ENCODE measurements at places on chromosomes 16 and 17. TPM values are rescaled to one million over a fixed set of nuclear protein-coding genes. Genes with fewer than 3 reads are reported as not detected.

HOXB6 gene
- 4.8 TPM for total RNA-seq

DNA sequence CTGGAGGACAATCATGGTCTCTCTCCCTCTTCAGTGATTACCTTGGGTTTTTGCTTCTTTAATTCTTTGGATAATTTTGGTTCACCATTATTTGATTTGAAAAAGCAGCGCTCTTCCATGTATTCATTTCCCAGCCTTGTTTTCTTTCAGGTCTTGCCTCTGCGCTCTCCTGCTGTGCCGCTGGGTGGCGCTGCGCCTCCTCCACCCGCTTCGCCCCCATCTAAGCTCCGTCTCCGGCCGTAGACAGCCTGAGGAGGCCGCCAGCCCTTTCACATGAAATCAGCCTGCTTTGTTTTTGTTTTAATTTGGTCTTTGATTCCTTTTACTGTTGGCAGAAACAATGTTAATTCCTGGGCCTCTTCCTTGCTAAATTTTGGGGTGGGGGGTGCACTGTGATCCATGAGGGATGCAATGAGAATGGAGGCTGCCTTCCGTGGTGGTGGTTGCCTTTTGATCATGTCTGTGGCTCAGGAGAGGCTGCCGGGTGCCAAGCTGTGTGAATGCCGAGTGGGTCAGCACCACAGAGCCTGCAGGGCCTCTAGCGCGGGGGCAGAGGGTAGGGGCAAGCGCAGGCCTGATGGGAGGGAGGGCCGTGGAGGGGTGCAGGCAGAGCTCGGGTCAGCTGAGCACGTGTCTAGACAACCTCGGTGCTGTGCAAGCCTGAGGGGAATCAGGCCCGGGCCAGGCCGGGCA is 64.1 kb downstream of the PLD6 start:
- no peak overlapping the region for H3K27ac ChIP-seq
- DNase-seq, result peak; percentile 47
- H3K27me3 ChIP-seq, result no peaks in the 10 kb centered on the region
- H3K4me3 ChIP-seq, result no peak overlapping the region
- H3K36me3 ChIP-seq, result no peaks in the 10 kb centered on the region

DNA sequence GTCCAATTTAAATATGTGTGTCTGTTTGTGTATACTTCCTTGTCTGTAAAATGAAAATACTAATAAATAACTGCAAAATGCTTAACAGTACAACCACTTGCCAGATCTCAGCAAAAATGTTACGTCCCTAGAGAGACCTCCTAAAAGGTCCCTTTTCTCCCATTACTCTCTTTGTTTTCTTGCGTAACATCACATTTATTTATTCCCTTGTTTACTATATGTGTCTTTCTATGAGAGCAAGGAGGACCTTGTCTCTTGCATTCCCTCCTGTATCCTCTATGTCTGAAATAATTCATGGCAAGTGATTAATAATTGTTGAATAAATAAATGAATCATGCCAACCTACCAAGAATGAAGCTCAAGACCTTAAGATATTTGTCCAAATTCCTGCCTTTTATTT is 1.9 kb downstream of the ACSM3 start:
- H3K27me3 ChIP-seq, result no peaks in the 10 kb centered on the region
- no peak overlapping the region for H3K4me3 ChIP-seq
- H3K36me3 ChIP-seq, result no peaks in the 10 kb centered on the region
- DNase-seq, result no peak
- H3K27ac ChIP-seq, result no peak overlapping the region
- peaks cover 13% of the 10 kb centered on the region for H3K4me1 ChIP-seq

GRCh38 chr16:78096386-78096785 is 3.1 kb upstream of the WWOX start:
- peaks cover 6% of the 10 kb centered on the region for H3K4me1 ChIP-seq
- H3K27me3 ChIP-seq, result no peaks in the 10 kb centered on the region
- DNase-seq, result no peak
- no peaks in the 10 kb centered on the region for H3K36me3 ChIP-seq
- H3K4me3 ChIP-seq, result no peak overlapping the region

DNA sequence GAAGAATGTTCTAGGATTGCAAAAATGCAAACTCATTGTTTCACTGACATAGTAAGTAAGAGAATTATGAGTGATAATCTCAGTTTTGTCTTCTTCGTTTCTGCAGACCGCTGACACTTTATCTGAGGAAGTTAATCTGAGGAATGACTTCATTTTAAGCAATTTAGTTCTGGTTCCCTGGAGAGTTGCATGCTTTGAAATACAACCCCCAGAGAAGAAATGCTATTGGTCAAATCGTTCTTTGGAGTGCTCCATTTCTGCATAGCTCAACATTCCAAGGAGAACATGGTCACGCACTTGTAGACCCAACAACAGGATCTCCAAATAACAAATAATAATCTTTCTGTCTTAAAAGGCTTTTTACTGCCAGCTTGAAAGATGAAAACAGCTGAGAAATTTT is 427.1 kb downstream of the GRIN2A start:
- no peak for DNase-seq
- H3K4me1 ChIP-seq, result no peaks in the 10 kb centered on the region
- H3K4me3 ChIP-seq, result no peak overlapping the region
- H3K27me3 ChIP-seq, result peaks cover 15% of the 10 kb centered on the region

DNA sequence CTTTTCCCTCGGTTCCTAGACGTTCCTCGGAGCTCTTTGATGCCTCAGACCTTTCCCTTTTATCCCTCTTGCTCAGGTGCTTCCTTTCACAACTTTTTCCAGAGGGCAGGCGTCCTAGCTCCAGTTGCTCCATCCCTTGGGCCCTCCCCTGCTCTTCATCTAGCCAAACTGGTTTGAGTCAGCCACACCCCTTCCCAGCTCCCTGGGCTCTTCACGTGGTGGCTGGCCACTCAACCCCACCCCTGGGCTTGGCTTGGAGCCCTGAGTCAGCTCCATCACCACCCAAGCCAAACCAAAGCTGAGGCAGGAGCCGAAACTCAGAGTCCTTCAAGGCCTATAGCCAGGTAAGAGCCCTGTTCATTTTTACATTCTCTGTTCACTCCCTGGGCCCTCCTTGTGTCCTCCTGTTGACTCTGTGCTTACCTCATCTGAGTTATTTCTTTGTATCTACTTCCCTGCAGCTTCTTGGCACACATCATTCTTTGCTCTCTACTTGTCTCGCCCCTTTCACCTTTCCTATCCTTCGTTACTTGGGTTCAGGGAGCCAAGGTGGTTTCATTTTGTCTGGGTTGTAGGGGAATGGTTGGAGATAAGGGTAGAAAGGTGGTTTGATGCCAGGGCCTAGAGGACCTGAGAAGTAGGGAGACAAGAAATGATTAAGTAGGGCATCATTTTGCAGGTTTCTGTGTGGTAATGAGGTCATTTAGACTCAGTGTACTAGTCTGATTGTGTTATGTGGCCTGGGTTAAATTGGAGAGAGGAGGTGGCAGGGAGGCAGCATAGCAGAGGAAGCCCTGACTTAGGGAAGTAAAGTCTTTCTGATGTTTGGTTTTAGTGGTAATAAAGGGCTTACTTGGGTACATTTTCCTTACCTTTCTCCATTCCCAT is 7.6 kb upstream of the PHKG2 start:
- H3K27me3 ChIP-seq, result no peaks in the 10 kb centered on the region
- no peak overlapping the region for H3K4me3 ChIP-seq
- peak; percentile 87 for DNase-seq
- H3K36me3 ChIP-seq, result no peaks in the 10 kb centered on the region
